Ascending aorta (tissue), 2 donors: ENCODE measurements at places on chromosomes 7 and 10. TPM values are rescaled to one million over a fixed set of nuclear protein-coding genes. Genes with fewer than 3 reads are reported as not detected.

DNA sequence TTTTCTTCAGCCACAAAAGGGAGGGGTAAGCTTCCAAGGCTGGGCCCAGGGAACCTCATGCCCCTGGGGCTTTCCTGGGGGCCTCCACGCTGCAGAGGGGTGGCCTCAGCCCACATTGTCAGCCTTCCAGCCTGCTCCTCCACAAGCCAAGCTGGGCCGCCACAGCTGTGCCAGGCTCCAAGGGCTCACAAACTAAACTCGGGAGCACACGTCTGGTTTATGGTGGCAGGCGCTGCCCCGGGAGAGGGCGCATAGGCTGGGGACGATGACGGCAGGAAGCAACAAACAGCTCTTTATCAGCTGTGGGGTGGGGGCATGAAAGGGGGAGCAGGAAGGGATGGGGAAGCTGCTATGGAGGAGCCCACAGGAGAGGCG, 6.3 kb upstream of the CDH23 start:
- no peak overlapping the region for H3K27ac ChIP-seq
- H3K27me3 ChIP-seq: no peaks in the 10 kb centered on the region
- no peaks in the 10 kb centered on the region for H3K36me3 ChIP-seq
- peak; percentile 11 for DNase-seq
- no peak overlapping the region for H3K4me3 ChIP-seq

DNA sequence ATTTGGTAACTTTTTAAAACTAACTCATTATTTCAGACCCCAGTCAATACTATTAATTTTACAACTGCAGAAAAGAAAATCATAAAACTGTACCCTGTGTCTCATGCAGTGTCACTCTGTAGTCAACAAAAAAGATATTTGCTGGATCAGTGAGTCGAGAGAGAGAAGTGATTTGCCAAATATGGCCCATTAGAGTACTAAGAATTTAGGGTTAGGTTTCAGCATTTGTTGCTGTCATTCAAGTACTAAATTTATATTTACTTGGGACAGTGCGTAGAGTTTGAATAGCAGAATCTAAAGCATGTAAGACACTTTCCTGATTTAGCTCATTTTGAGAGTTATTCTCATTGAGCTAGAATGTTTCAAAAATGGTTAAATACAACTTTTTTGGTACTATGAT, 38.9 kb downstream of the CACNA2D1 start:
- H3K4me1 ChIP-seq: no peaks in the 10 kb centered on the region
- H3K27me3 ChIP-seq: no peaks in the 10 kb centered on the region
- DNase-seq: no peak
- no peak overlapping the region for H3K27ac ChIP-seq

- no peak overlapping the region for H3K27ac ChIP-seq
- H3K4me3 ChIP-seq: peak overlapping the region; percentile 60
- no peaks in the 10 kb centered on the region for H3K27me3 ChIP-seq
- H3K4me1 ChIP-seq: peaks cover 2% of the 10 kb centered on the region
- DNase-seq: no peak
These were observed 57.1 kb upstream of the RHOBTB1 start for GRCh38 chr10:61000769-61001730.

GRCh38 chr10:130339091-130339490, 202.9 kb downstream of the GLRX3 start:
- H3K4me1 ChIP-seq: no peaks in the 10 kb centered on the region
- H3K36me3 ChIP-seq: no peaks in the 10 kb centered on the region
- no peak overlapping the region for H3K27ac ChIP-seq
- no peaks in the 10 kb centered on the region for H3K27me3 ChIP-seq

DNA sequence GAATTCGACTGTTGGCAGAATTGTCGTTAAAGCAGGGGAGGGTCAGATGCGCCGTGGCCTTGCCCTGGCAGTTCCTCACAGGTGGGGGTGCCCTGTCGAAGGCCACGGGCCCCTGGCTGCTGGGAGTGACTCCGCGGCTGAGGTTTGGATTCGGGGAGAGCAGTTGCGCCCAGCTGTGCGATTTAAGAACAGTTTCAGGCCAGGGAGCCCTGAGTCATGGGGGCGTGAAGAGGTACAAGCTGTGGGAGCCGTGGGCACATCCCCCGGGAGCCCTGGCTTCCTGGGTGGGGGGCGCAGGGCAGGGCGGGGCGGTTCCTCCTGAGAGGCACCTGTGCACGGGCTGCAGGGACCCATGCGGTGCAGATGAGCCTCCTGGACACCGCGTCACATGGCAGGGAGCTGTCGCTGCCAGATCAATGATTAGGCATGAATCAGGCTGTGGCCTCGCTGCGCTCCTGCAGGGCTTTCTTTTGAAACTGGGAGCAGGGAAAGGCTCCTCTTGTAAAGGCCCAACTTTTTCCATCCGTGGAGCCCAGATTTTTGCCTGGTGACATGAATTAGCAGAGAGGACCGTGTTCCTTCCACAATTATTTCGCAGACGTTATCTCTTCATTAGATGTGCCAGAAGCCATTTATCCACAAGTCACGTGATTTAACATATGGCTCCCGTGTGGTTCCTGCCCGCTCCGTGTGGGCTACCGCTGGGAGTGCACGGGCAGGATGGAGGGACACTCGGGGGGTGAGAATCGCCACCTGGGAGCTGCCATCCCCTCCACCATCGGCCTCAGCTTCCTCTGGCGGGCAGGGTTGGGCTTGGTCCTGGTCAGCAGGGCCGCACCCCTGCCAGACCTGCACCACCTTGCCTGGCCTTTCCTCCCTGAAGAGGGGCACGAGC, 918 bp downstream of the PWWP2B start:
- peak overlapping the region; percentile 83 for H3K27ac ChIP-seq
- peak overlapping the region; percentile 99 for H3K4me3 ChIP-seq
- H3K4me1 ChIP-seq: peaks cover 26% of the 10 kb centered on the region
- no peaks in the 10 kb centered on the region for H3K27me3 ChIP-seq
- no peaks in the 10 kb centered on the region for H3K36me3 ChIP-seq
- DNase-seq: no peak

- peaks cover 6% of the 10 kb centered on the region for H3K4me1 ChIP-seq
- no peak overlapping the region for H3K4me3 ChIP-seq
- no peak for DNase-seq
- no peaks in the 10 kb centered on the region for H3K36me3 ChIP-seq
These were observed 58.8 kb downstream of the DIP2C start for GRCh38 chr10:630581-631073.

DNA sequence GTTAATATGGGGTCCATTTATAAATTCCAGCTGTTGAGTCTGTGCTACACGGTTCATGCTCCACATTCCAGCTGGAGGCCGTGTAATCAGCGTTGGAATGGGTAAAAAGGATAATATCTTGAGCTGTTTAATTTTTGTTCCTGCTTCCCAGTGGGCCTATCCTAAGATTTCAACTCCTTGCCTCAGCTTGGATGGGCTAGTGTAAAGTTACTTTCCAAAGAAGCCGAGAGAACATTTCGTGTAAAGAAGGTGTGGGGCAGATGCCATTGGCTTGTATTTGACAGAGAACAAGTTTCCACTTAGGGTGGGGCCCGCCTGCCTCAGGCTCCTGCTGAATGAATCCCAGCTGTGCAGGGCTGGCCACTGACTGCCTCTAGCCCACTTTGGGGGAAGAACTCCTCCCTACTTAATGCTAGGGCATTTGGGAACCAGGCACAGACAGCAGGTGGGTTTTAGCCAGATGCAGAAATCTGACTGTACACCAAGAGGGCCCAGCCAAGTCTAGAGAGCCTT, 125.9 kb upstream of the LYZL2 start:
- H3K27ac ChIP-seq: no peak overlapping the region
- DNase-seq: no peak
- no peaks in the 10 kb centered on the region for H3K27me3 ChIP-seq

DNA sequence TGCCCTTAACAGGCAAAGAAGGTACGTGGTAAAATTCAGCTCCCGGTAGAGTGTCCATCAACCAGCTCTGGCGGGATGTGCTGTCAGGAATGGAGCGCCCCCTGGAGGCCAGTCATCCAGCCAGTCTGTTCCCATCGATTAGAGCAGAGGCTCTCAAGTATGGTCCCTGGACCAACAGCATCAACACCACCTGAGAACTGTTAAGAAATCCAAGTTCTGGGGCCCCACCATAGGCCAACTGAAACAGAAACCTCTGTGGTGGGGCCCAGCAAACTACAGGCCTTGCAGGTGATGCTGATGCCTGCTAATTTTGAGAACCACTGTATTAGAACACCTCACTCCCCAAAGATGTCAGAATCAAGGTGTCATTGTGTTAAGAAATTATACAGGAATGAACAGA, 109.2 kb downstream of the DPY19L1 start:
- no peaks in the 10 kb centered on the region for H3K4me1 ChIP-seq
- no peaks in the 10 kb centered on the region for H3K36me3 ChIP-seq
- no peak overlapping the region for H3K4me3 ChIP-seq
- H3K27me3 ChIP-seq: no peaks in the 10 kb centered on the region

DNA sequence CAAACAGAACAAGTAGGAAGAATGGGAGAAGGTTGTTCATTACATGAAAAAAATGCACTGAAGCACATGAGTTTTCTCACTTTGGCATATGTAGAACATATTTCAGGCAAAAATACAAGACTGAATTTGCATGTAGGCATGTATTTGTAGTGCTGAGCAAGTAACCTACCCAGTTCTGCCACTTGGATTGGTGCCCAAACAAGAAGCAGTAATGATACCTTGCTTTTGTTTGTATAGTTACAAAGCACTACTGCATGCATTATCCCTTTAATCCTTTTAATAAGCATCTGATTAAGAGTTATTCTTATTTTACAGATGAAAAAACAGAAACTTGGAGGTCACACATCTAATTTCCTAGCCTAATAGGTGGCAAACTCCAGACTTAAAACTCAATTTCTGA, 23.1 kb upstream of the CTTNBP2 start:
- no peak overlapping the region for H3K27ac ChIP-seq
- DNase-seq: no peak
- H3K4me1 ChIP-seq: no peaks in the 10 kb centered on the region
- no peaks in the 10 kb centered on the region for H3K36me3 ChIP-seq
- H3K27me3 ChIP-seq: no peaks in the 10 kb centered on the region

GRCh38 chr10:77564731-77565589, 72.6 kb downstream of the KCNMA1 start:
- H3K36me3 ChIP-seq: no peaks in the 10 kb centered on the region
- H3K27me3 ChIP-seq: no peaks in the 10 kb centered on the region
- H3K4me3 ChIP-seq: no peak overlapping the region
- H3K27ac ChIP-seq: peak overlapping the region; percentile 83
- H3K4me1 ChIP-seq: peaks cover 64% of the 10 kb centered on the region

DNA sequence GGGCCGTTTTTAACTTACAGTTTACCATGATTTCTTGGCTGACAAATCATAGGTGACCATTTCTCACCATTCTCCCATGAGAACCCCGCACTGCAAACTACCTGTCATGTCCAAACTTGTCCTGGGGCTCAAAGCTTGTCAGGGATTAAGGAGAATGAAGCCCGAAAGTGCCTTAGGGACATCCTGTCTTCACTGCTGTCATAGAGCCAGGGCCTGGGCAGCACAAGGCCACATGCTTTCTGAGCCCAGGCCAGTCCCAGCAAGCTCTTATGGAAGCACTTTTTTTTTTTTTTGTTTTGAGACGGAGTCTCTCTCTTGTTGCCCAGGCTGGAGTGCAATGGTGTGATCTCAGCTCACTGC, 33.9 kb downstream of the CCM2 start:
- H3K27me3 ChIP-seq: no peaks in the 10 kb centered on the region
- H3K27ac ChIP-seq: peak overlapping the region; percentile 45
- no peak for DNase-seq
- peaks cover 3% of the 10 kb centered on the region for H3K36me3 ChIP-seq
- no peak overlapping the region for H3K4me3 ChIP-seq

- no peak overlapping the region for H3K27ac ChIP-seq
- DNase-seq: no peak
- peaks cover 6% of the 10 kb centered on the region for H3K36me3 ChIP-seq
- H3K27me3 ChIP-seq: no peaks in the 10 kb centered on the region
These were observed 418.1 kb downstream of the PLXNA4 start for GRCh38 chr7:132158166-132158565.

DNA sequence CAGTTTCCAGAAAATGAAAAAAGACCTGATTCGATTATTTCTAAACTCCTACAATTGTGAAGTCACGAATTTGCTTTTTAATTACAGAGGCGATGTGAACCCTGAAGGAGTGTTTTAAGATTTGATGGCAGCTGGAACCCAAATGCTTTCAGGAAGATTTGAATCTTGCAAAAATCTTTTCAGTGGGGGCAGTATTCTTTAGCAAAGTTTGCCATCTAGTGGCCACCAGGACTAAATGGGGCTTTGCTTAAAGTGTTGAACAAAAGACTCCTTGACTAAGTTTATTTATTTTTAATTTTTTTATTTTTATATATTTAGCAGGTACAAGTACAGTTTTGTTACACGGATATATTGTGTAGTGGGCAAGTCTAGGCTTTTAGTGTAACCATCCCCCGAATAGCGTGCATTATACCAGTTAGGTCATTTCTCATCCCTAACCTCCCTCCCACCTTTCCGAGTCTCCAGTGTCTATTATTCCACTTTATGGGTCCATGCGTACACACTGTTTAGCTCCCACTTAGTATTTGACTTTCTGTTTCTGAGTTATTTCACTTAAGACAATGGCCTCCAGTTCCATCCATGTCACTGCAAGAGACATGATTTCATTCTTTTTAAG, 98.8 kb downstream of the CACNB2 start:
- no peaks in the 10 kb centered on the region for H3K36me3 ChIP-seq
- H3K4me1 ChIP-seq: no peaks in the 10 kb centered on the region
- no peak overlapping the region for H3K4me3 ChIP-seq
- no peak overlapping the region for H3K27ac ChIP-seq
- no peaks in the 10 kb centered on the region for H3K27me3 ChIP-seq
- DNase-seq: no peak

- H3K4me3 ChIP-seq: no peak overlapping the region
- H3K27me3 ChIP-seq: no peaks in the 10 kb centered on the region
- H3K27ac ChIP-seq: peak overlapping the region; percentile 38
These were observed 49.2 kb downstream of the SVIL start for GRCh38 chr10:29585488-29585976.

DNA sequence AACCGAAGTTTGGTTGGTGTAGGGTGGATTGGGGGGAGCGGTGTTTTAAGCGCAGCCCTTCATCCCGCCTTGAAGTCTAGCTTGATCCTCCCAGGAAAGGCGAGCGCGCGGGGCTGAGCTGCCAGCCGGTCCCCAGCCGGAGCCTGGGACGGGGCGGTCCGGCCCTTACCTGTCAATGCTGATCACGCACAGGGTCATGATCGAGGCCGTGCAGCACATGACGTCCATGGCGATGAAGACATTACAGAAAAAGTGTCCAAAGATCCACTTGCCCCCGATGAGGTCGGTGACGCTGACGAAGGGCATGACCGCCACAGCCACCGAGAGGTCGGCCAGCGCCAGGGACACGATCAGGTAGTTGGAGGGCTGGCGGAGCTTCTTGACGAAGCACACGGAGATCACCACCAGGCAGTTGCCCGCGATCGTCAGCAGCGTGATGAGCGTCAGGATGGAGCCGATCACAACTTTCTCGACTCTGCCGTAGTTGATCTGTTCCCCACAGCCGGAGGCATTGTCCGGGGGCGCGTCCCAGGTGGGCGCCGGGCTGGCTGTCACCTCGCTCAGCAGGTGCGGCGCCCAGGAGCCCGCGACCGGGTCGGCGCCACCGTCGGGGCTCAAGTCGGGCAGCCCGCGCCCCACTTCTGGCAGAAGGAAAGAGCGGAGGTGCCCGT, 740 bp downstream of the HTR7 start:
- no peak for DNase-seq
- H3K4me1 ChIP-seq: peaks cover 5% of the 10 kb centered on the region
- H3K27ac ChIP-seq: no peak overlapping the region

The CALCR gene
- total RNA-seq: not detected
